Stimulated activated CD4-positive, alpha-beta T cell treated with anti-CD3 and anti-CD28 coated beads, Interleukin-4, amount 100 ng/mL, for 24 hours (primary cell): ENCODE measurements at places on chromosomes 5 and 9.

DNA sequence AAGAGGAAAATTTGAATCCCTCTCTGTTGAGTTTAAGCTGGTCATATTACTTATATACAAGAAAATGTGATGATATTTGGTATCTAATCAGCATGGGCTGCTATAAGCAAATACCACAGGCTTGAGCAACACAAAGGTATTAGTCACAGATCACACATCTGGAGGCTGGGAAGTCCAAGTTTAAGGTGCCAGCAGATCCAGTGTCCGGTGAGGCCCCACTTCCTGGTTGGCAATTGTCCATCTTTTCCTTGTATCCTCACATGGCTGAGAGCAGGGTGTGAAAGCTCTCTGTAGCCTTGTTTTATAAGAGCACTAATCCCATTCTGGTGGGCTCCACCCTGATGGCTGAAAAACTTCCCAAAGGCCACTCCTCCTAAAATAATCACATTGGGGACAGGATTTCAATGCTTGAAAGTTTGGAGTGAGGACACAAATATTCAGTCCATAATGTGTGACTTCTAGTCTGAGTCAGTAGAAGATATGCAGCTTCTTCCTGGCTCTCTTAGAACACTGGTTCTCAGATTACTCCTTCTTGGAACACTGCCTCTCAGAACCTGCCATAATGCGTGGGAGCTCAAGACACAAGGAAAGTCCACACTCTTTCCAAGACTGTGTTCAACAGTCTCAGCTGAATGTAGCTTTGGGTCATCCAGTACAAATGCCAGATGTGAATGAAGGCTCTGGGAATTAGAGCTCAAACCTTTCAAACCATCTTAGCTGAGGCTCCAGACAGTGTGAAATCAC lies 124.1 kb downstream of the PRDM9 start:
- DNase-seq: no peak

- DNase-seq: no peak
Measured at GRCh38 chr5:73204332-73204731, 31.3 kb downstream of the TMEM174 start.

GRCh38 chr9:36969216-36969771 lies 64.8 kb downstream of the PAX5 start:
- no peak for DNase-seq

DNA sequence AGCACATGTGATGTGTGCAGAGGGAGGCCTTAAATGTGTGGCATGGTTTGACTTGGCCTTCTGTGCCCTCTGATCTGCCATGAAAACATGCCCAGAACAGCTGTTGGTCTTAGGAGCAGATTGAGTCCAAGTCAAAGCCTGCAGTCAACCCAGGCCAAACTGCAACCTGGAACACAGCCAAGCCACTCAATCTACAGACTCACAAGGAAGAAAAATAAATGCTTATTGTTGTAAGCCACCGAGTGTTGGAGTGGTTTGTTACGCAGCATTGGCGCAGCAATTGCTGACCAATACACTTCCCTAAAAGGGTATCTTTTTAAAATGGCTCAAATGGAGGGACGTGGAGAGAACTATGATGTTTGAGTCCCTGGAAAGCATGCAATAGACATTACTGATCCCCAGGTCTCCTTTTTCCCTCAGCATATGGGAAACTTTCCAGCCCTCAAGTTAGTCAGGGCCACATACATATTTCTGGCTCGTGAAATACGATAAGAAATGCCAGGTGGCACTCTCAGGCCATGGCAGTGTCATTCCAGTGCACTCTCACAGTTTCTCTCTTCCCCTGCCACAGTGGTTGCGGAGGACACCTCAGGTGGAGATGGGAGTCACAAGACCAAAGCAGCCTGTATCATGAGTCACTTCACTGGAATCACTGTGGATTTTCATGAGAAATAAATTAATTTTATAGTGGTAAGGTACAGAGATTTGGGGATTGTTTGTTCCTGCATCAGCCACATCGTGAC lies 168.0 kb upstream of the ZNF618 start:
- no peak for DNase-seq

DNA sequence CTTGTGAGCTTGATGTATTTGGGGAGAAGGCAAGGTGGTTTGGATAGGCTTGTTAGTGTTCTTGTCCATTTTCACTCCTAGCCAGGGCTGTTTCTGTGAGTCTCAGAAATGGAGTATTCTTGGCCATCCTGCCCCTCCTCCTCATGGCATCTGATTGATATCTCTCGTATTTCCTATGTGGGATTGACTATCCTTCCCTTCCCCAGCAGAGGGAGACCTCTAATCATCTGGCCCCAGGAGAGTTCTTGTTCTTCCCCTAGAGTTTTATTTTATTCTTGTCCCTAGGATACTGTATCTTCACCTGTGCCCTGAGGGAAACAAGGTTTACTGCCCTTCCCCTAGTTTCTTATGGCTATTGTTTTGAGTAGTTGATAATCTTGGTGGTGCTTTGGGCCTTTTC lies 114.4 kb downstream of the VPS13A start:
- no peak for DNase-seq

GRCh38 chr9:127096208-127096607 lies 26.2 kb downstream of the ANGPTL2 start:
- no peak for DNase-seq

DNA sequence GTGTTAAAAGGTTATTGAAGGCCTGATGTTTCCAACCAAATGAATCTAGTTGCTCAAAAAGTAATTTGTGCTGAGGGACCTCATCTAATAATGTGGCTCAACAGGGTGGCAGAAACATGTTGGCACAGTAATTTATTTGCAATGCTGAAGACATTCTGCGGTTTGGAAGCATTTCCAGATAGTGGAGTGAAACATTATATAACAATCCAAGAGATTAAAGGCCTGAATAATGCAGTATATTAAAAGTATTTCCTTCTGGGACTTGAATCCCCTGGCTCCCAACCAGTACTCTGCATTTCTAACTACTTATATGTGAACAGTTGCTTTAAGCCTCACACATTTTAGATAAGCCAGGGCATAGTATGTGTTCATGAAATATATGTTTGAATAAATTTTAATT lies 25.9 kb upstream of the ALDH1A1 start:
- DNase-seq: no peak
